ENCODE measurements at places on chromosomes 1 and 21.

- no peak for DNase-seq
Measured at GRCh38 chr1:109634292-109634691, 14.7 kb downstream of the AMPD2 start.

- no peak for DNase-seq
Measured at GRCh38 chr1:32774950-32775634, 42.1 kb downstream of the YARS1 start.

DNA sequence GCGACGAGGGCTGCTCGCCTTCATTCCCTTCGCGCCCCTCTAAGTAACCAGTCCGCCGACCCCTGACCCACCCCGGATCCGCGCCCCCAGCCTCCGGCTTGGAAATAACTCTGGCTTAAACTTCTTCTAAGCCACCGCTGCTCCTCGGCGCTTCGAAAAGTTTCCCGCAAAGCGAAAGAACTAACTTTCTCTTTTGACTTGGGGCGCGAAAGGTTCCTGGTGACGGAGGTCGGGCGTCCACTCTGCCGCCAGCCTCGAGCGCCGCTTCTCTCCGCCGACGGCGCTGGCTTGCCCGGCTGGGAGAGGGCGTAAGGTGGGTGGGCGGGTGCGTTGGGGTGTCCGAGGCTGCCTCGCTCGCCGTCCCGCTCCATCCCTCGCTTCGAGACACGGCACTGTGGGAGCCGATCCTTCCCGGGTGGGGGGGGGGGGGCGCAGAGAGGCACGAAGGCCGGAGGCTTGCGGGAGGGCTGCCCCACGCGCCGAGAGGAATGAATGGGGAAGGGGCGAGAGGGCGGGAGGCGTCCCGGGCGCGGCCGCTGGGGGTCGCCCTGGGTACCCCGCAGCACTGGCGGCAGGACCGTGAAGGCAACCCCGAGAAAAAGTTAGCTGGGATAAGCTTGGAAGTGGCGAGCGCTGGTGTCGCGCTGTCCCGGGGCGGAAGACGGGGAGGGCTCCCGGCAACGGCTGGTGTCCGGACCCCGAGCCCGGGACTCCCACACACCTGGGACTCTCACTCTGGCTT, 569 bp downstream of the ATF3 start:
- DNase-seq = peak; percentile 73

GRCh38 chr1:181255270-181255929, 166.9 kb downstream of the IER5 start:
- DNase-seq = no peak

DNA sequence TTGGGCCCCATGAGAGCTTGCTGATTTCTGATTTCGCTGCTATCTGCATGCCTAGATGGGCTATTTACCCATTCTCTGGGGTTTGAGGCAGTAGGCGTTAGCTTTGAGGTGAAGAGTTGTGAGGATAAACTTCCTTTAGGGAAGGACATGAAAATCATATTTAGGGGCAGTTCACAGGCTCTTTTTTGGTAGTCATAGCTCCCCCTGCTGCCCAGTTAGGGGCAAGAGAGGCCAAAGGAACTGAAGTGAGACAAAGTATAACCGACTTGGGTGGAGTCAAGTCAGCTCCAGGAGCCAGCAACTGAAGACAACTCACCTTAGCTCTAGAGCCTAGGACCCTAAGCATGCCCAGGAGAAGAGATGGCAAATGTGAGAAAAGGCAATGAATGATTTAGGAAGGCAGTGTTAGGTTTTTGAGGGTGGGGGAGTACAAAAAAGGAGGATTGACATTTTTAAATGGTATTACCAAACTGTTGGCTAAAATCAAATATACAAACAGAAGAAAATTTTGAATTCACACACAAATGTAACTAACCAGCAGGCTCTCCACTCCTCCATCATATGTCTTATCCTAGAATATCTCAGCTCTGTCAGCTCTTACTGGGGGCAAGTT, 625.2 kb downstream of the LMO4 start:
- DNase-seq = peak; percentile 63

- peak; percentile 73 for DNase-seq
Measured at GRCh38 chr1:22722901-22723550, 12.4 kb downstream of the EPHB2 start.

GRCh38 chr1:232571523-232571922, 58.4 kb downstream of the SIPA1L2 start:
- DNase-seq = no peak

- DNase-seq = peak; percentile 78
Measured at GRCh38 chr1:67535474-67535873, 105.3 kb upstream of the SERBP1 start.

DNA sequence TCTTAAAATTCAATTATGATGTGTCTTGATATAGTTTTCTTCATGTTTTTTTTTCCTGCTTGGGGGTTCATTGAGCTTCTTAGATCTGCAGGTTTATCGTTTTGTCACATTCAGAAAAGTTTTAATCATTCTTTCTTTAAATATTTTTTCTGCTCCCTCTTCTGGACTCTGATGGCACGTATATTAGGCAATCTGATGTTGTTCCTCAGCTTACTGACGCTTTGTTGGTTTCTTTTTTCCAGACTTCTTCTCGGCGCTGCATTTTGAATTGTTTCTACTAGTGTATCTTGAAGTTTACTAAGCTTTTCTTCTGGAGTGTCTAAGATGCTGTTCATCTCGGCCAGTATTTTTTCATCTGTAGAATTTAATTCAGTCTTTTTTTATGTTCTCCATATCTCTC, 44.8 kb upstream of the FMOD start:
- no peak for DNase-seq

DNA sequence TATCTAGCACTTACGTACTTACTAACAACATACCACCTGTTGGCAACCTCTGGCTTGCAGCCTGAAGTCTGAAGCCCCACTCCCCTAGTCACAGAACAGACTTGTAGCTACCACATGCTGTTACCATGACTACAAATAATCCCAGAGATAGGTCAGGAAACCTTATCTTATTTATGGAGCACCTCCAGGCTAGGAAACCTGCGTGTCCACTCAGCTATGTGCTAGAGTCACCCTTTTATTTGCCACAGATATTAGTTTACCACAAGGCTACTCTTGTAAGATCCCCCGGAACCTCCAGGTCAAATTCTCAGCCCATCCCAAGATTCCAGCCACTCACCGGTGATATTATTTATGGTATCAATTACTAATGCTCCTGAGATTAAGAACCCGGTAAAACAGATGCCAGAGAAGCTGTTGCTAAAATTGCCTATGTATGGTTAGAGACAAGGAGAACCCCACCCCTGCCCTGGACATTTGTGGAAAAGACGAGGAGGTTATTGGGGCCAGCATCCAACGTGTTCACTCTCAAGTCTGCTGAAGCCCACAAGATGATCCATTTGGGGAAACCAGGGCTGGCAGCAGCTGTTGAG, 116.5 kb downstream of the TBX15 start:
- DNase-seq = no peak

- DNase-seq = no peak
Measured at GRCh38 chr1:28482138-28482537, 23.7 kb upstream of the RCC1 start.

DNA sequence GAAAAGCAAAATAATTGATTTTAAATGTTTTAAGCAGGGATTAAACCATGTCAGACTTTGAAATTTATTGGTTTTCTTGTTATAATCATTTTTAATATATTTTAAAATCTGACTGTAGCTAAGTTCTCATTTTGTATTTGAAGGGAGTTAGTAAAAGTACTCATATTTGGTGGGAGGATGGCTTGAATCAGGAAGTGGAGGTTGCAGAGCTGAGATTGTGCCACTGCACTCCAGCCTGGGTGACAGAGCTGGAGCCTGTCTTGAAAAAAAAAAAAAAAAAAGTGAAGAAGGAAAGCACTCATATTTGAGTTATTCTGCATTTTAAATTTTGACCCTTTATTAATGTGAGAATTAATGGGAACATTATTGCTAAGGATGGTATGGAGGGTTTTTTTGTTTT, 106.0 kb downstream of the RABGAP1L start:
- DNase-seq = no peak

- DNase-seq = no peak
Measured at GRCh38 chr1:112247961-112248360, 148.1 kb upstream of the CTTNBP2NL start.

- peak; percentile 6 for DNase-seq
Measured at GRCh38 chr1:216046336-216046735, 376.9 kb downstream of the USH2A start.

- peak; percentile 43 for DNase-seq
Measured at GRCh38 chr1:200028586-200029034, 1.1 kb downstream of the NR5A2 start.

DNA sequence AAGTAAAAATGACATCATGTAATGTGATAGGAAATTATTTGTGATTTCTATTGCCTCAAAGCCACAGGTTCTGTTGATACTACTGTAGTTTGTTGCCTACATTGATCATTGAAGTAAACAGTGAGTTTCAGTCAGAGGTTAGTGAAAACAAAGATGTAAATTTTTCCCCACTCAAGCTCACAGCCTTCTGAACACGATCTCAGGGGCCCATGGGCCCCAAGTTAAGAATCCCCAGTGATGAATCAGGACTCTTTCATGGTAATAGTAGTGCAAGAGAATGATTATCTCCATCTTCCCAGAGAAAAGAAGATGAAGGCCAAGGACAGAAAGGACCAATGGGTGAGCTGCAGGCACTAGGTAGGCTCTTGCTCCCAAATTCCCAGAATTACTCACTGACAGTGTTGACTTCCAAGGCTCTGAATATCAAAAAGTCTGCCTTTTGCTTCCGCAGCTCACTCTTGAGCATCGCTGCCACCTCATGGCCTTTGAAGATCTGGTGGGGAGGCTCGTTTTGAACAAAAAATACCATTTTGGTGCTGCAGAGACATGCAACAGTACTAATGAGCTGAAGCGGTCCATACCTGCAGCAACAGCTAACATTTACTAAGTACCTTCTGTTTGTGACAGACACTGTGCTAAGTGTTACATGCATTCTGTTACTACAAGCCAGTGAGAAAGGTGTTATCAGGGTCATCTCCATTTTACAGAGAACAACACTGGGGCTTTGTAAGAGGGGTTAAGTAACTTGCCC, 113.3 kb downstream of the KIAA0319L start:
- peak; percentile 49 for DNase-seq

Measured in brain (organoid and tissue), 16 donors.